Left cardiac atrium (tissue), 4 donors: ENCODE measurements at places on chromosomes 5 and 9. TPM values are rescaled to one million over a fixed set of nuclear protein-coding genes. Genes with fewer than 3 reads are reported as not detected.

DNA sequence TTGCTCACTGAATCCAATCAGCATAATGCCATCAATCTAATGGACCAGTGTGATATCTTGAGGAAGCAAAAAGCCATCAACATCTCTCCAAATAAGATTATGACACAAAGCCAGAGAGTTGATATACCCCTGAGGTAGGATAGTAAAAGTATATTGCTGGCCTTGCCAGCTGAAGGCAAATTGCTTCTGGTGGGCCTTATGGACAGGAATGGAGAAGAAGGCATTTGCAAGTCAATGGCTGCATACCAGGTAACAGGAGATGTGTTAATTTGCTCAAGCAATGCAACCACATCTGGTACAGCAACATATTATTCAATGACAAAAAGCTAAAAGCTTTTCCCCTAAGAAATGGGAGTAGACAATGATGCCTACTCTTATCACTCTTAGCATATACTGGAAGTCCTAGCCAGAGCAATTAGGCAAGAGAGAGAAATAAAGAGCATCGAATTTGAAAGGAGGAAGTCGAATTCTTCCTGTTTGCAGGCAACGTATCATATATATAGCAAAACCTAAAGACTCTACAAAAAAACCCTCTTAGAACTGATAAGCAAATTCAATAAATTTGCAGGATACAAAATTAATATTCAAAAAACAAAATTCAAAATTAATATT is 216.1 kb upstream of the RASA1 start:
- no peak for DNase-seq

GRCh38 chr5:84688566-84688965 is 303.9 kb upstream of the EDIL3 start:
- no peak for DNase-seq

DNA sequence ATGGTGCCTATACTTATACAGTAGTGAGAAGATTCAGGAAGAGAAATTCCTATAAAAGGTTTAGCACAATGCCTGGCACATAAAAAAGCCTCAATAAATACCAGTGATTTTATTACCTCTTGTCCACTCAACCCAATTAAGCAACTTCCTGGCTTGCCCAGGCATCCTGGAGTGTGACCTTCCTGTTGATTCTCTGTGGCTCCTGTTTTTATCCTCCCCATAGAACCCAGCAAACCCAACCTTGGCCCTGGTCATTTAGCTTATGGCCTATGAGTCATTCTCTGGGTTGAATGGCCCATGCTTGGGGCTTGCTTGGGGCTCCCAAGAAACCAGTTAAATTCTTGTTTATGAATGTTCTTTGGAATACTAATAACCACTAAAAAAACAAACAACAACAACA is 21.4 kb upstream of the SPARC start:
- DNase-seq, result no peak

DNA sequence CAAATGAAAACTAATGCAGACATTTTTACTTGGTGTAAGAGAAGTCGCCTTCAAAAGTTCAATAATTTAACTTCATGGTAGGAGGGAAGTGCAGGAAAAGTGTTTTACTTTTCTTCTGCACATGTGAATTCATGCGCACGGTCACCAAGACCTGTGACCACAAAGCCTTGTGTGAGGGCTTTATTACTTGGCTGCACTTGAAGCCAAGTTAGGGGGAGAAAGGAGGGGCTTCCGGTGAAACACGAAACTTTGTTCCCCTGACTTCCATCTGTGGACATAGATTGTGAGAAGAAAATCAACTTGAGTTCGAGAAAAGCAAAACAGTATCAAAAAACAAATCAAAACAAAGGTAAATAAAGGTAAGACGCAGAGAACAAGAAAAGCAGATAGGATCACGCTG is 239.9 kb downstream of the ROR2 start:
- no peak for DNase-seq

DNA sequence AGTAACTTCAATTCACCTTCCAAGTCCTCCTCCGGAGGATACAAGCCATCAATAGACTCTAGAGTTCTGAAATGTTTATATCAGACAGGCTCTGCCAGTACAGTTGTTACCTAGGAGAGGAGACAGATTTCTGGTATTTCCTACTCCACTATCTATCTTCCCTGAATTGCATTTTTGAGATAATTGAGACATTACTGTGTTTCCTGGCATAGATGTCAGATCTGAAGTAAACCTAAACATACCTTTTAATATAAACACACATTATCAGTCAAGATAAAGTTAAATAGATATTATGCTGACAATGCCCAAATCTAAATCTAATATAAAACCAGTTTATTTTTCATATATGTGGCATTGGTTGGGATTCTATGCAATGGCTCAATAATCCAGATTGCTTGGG is 8.2 kb upstream of the TYRP1 start:
- DNase-seq, result no peak

DNA sequence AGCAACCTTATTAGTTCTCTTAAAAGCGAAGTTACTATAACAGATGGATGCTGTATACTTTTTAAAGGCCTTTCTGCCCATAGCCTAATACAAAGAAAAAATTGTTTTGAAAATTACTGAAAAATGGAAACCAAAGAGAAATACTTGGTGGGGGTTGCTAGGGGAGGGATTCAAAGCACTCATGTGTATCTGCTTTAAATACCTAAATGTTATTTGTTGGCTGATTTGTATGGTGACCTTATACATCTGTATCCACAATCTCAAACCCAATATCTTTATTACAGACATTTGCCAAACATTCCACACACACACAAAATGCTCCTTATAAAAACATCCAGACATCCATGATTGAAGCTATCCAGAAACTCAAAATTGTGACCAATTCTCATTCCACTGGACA is 172.0 kb downstream of the ADAMTS12 start:
- DNase-seq, result no peak

DNA sequence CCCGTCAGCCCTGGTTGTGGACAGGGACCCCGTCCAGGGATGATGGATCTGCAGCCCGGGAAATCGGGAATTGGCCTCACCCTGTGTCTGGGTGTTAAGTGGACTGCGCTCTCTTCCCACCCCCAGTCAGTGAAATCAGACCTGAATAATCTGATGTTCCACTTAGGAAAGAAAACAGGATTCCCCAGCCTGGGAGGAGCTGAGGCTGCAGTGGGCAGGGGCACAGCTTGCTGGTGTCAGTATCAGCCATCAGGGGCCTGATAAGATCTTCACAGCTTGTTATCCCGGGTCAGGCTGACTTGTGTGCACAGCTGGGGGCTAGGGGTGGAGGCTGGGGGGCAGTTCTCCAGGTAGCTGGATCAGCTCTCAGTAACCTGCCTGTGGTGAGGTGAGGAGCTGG is 29.1 kb downstream of the LMX1B start:
- DNase-seq, result no peak

DNA sequence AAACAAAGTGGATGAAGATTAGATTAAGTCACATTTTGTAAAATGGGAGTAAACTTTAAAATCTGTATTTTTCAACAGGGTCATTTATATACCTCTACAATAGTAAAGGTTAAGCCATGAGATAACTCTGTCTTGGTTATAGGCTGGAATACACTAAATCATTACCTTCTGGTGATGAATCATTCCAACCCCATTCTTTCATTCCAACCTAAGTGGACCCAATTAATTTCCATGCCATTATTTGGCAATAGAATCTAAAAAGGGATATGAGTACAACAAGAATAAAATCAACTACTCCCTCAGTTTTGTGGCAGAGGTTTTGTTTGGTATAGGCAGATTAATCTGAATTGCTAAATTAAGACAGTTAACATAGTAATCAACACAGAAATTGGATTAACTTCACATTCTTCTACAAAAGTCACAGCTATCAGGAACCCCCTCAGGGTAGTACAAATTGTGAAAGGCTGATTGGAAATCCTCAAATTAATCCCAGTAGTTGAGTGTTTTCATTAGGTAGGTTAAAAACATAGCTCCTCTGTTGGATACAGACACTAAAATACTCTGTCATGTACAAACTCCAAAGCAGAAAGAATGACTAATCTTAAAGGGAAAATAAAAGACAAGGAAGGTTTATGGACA is 54.2 kb downstream of the ELAVL2 start:
- no peak for DNase-seq

DNA sequence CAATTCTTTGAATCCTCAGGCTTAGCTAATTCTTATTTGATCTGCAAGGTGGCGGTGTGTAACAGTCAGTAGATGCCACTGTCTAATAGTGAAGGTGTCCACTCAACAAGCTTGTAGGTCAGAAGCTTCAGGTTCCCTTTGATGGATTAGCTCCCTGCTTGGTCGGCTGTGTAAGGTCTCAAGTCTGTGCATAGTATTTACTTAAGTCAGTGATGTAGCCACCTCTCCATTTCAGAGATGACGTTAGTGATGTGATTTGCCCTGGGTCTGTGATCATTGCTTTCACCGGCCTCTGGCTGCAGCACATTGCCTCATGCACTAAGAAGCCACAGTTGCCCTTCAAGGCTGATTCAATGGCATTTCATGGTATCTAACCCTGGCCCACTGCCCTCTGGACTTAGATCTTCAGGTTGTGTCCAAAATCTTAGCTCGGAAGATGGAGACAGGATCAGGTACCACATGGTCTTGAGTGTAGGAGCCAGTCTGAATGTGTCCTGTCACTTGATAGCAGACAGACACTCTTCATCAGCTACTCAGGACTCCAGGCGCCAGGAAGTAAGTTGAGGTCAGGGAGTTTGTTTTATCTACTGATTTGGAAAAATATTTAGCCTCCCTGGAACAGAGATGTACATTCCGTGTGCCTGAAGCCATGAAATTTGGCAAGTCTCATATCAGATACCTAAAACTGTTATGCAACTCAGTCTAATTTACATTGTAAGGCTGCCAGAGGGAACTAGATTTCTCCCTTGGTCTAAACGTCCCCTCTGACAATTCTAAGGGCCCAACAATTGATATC is 42.9 kb downstream of the SUB1 start:
- DNase-seq, result peak; percentile 51

DNA sequence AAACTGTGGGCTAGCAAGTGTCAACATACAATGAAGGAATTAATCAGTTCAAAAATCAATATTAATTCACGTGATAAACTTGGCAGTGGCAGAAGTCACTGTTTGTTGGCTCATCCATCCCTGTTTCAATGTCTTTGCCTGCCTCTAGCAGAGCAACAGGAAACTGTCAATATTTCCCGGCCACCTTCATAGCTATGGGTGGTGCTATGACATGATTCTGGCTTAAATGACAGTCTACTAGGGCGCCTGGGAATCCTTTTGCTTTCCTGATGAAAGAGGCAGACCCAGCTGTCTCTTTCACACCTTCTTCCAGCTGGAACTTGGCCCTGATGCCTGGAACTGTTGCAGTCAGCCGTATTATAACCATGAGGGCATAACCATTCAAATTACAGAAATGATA is 72.1 kb upstream of the DNAH5 start:
- DNase-seq, result no peak

GRCh38 chr9:125829743-125830142 is 82.6 kb downstream of the PBX3 start:
- peak; percentile 24 for DNase-seq

GRCh38 chr5:36507332-36507952 is 99.0 kb upstream of the SLC1A3 start:
- DNase-seq, result peak; percentile 83

- DNase-seq, result no peak
Observed at GRCh38 chr5:53008751-53009150, 19.6 kb downstream of the ITGA2 start.

Gene SLC46A2
- not detected for total RNA-seq

Gene ANXA2R
- 1.9 TPM for total RNA-seq

Gene SPAG8
- total RNA-seq, result 1.9 TPM

Gene MELK
- total RNA-seq, result 0.10 TPM
